Skin of body (tissue), 3 donors: ENCODE measurements at places on chromosomes 7 and 10. TPM values are rescaled to one million over a fixed set of nuclear protein-coding genes. Genes with fewer than 3 reads are reported as not detected.

The MRPL43 gene
- 32.3 TPM for total RNA-seq

The LRRD1 gene
- 0.30 TPM for total RNA-seq

The HK1 gene
- 50.6 TPM for total RNA-seq

The OR2A2 gene
- not detected for total RNA-seq

The VAX1 gene
- total RNA-seq = not detected

The ST8SIA6 gene
- total RNA-seq = 0.79 TPM
